Daoy (cell line): ENCODE measurements at places on chromosomes 3 and 15. TPM values are rescaled to one million over a fixed set of nuclear protein-coding genes. Genes with fewer than 3 reads are reported as not detected.

GRCh38 chr15:93110502-93111040, 21.6 kb upstream of the RGMA start:
- DNase-seq, result no peak

DNA sequence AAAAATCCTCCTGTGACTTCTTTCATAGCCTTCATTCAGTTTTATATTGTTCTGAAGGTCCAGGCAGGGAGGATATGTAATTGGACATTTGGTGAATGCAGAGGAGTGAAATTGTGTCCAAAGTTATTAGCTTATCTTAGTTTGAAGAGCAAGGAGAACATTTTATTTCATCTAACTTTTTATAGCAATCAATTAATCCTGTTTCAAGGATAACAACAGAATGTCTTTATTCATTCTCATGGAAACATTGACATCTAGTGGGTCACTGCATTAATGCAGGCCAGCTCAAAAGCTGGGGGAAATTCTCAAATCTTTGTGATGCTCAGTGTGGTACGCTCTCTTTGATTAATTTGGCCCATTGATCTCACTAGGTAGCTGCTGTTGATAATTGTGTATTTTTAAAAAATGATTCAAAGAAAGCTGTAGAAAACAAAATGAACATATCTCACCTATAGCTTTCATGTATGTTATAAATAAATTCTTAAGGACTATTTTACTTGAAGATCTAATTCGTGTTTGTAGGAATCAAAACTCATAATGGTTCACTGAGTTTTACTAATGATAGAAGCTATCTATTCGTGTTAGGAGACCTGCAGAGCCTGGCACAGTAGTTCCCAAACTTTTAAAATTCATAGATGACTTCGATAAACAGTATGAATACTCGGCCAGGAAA, 150.8 kb upstream of the KCNMB2 start:
- peak; percentile 27 for DNase-seq

DNA sequence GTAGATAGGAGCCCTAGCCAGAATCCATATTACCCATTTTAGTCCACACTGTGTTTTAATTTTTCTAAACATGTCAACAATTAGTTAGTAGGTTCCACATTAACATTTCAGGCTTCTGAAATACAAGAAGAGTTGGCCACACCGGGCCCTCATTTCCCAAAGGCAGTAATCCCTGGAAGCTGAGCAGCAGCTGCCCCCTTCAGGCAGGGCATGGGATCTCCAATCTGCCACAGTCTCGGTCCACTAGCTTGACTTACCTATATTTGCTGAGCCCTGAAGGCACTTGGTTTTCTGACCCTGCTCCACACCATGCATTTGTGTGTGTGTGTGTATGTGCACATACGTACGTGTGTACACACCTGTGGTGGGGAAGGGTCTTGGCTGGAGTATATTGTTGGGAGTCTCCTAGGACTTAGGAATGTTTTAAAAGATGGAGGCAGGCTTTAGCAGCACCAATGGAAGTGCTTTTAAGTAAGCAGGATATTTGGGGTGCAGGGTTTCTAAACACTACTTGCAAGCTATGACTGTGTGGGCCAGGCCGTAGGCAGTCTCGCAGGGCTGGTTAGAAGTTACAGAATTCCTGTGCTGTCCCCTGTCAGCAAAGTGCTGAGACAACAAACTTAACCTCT, 71.2 kb upstream of the SOX14 start:
- no peak for DNase-seq

DNA sequence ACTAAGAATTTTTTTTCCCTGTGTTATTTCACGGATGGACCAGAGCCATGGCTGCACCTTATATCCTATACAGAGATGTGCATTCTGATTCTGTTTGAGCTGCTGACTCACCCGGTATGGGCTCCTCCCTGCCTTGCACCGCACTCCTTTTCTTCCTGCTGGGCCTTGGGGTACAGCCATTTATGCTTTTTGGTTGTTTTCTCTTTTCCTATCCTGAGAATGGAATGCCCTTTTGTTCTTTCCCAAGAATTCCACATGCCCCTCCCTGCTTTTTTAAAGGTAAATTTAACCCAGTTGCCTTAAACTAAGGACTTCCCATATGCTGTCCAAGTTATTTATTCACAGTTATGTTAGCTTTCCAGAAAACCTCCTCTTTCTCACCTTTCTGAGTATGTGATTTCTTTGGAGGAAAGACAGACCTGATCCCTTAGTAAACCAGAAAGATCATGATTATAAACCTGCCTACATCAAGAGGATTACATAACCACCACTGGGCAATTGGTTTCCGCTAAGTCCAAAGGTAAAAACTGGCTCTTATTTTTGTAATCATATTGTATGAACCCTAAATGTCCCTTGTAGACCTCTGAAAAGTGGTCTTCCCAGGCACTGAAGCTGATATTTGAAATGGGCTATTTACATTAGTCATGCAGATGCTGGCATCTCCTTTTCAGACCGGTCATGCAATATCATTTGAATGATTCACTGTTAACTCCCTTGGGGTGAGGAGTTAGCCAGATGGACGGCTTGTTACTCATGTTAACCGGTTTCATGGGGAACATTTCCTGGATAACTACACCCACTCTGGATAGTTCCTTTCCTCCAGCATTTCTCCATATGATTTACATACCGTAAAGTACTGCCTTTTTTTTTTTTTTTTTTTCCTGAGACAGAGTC, 45.5 kb downstream of the TMOD3 start:
- DNase-seq, result peak; percentile 99

GRCh38 chr15:58842713-58843396, 71.8 kb downstream of the MINDY2 start:
- no peak for DNase-seq

DNA sequence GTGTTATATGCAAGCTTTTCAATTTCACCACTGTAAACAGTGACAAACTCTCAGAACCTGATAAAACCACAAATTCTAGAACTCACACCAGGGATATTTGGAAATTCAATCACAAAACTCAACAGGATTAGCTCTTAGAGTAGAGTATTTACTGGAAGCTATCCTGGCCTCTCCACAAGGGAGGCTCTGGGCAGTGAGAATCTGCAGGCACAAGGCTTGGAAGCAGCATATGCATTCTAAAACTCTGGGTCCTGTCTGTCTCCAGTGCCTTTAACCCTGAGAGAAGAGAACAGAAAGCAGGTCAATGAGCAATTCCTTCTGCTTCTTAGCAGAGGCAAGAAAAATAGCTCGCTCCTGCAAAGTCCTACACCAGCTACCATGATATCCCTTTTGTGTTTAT, 23.4 kb downstream of the PLSCR4 start:
- no peak for DNase-seq

DNA sequence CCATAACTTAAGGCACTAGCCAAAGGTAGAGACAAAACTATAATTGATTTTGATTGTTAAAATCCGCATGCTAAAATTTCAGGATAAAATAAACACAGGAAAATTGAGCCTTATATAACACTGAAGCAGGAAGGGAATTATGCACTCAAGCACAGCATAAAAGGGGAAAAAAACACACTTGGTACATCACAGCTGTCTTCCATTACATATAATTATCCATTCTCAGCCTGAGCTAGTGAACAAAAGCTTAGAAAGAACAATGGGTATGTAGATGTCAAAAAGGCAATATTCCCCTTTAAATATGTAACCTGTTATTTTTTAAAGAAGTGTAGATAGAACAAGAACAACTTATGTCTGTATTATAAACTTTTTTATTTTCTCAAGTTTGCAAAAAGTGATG, 899.2 kb downstream of the ROBO1 start:
- DNase-seq, result no peak

DNA sequence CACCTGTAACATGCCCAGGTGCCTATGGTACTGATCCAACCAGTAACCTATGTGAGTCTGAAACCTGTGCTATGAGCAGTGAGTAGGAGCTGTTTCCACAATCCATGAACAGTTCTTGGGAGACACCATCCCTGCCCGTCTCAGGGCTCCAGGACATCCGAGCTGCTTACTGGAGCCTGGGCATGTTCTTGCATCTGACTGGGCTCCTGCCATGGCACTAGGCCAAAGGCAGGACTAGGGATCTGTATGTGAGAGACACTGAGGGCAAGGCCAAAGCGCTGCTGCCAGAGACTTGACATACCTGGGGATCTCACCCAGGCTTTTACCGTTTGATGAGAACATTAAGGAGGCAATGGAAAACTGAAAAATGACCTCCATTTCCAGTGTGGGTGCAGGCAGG, 59.8 kb downstream of the WDR76 start:
- no peak for DNase-seq

GRCh38 chr15:99606646-99607045, 40.9 kb downstream of the MEF2A start:
- DNase-seq, result no peak

GRCh38 chr3:196629228-196629627, 10.3 kb upstream of the NRROS start:
- DNase-seq, result no peak

DNA sequence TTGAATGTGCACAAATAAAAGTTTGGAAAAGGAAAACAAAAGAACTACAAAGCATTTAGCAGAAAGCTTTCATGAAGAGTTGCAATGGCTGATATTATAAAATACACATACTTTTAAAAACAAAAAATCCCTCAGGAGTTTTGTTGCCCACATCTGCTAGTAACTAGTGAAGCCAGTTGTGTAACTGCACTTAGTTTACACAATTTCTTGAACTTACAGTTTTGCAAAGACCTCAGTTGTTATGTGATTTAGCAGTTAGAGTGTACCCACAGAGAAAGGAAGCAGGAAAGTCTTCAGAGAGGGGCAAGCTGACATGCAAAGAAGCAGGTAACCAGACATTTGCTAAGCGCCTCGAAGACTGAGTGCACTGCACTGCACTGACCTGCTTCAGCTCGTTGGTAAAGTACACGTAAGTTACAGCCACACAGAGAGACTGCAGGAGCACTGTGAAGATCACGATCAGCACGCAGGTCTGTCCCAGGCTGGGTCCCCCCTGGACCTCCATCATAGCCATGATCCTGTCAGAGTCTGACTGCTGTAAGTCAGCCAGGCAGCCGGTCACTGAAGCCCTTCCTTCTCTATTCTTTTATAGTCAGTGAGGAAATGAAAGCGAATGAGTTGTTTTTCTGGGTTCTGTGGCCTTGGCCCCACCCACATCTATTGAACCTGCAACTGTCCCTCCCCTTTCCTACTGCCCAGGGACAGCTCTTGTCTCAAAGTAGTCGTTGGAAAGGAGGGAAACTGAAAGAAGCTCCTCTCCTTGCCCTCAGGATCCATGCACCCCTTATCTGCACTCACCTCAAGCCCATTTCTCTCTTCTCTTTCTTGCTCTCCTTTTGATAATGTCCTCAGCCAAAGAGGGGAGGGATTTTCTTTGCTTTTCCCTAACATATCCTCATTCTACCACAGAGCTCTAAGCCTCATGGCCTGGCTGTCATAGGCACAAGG, at the start of gene TNFSF10:
TNFSF10 (minus strand) TSS at position 560 of the 948 bp plus-strand sequence; CDS start at position 514, 46 bp downstream.
- DNase-seq, result peak; percentile 74

DNA sequence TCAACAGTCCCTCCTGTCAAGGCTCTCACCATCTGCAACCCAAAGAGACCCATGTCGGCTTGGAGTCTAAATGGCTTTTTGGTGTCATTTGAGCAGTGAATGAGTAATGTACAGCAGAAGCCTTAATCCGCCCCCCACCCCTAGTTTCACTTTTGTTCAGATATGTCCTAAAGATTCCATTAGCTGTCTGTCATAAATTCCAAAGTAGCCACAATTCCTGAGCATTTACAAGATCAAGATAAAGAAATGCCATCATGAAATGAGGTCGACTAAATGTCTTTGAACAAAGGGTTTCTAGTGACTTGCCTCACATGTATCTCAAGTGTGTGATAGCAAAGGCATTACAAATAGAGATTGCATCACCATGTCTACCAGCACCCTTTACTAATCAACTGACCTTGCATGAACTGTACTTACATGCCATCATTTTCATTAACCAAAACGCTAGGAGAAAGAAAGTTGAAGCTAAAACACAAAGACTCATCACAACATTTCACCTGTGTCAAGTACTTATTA, 123.8 kb upstream of the PHLDB2 start:
- DNase-seq, result peak; percentile 94

Gene CFAP92
- total RNA-seq, result 1.0 TPM in 1 of 2 replicates, not detected in the other

Gene C3orf62
- total RNA-seq, result 0.74 and 0.86 TPM in 2 replicates

Gene ANKRD63
- 0.63 and 0.97 TPM in 2 replicates for total RNA-seq

Gene LTK
- 0.40 and 0.57 TPM in 2 replicates for total RNA-seq
